ENCODE measurements at places on chromosomes 7 and 10.

GRCh38 chr7:90210981-90211380 lies 559 bp upstream of the STEAP2 start:
- no peak for DNase-seq

GRCh38 chr10:117734731-117735405 lies 192.3 kb downstream of the EMX2 start:
- no peak for DNase-seq

DNA sequence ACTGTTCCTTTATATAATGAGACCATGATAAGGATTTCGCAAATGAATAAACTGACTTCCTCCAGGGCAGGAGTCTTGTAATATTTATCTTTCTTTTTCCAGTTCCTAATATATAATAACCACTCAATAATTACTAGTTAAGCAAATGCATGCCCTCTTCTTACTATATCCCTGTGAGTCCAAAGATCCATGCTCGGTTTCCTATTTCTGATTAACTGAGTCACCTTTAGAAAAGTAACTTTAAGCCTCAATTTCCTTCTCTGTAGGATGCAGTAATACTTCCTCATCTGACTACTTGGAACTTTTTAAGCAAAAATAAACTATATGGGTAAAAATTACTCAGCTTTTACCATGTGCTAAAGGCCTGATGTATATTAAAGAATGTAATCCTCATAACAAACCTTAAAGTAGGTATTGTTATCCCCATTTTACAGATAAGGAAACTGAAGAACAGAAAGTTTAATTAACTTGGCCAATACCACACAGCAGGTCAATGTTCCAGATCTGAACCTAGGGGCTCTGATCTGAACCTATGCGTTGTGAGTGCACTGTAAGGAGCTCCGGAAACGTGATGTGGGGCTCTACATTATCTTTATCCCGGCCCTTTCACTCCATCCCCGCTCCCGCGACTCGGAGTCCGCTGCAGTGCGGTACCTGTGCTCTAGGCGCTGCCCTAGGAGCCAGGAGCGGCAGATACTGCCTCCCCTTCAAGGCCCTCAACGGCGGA lies 458 bp downstream of the COX15 start:
- DNase-seq, result no peak

- no peak for DNase-seq
These were observed 51.9 kb upstream of the TM9SF3 start for GRCh38 chr10:96638696-96639095.

GRCh38 chr7:32043688-32044087 lies 26.5 kb downstream of the PDE1C start:
- no peak for DNase-seq

DNA sequence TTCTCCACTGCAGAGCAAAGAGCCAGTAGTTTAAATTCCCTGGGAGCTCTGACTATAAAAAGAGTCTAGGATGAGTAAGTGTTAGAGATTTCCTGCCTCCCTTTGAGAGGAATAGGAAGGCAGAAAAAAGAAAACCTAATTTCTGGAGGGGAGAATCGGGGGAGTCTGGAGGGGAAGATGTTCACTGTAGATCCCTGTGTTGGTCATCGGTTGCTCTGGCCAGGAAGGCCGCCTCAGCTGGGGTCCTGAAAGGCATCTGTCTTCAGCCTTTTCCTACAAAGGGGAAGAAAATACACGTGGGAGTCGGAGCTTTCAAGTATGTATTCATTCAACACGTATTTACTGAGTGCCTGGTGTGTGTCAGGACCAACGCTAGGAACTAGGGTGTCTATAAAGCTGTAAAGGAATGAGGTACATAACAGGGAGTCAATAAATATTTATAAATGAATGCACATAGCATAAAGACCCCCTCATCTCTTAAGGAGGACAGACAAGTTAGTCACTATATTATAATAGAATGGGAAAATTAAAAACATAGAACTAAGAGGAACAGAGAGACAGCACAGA lies 101.1 kb downstream of the ICA1 start:
- DNase-seq, result no peak

GRCh38 chr7:156073366-156074052 lies 261.2 kb upstream of the SHH start:
- no peak for DNase-seq

DNA sequence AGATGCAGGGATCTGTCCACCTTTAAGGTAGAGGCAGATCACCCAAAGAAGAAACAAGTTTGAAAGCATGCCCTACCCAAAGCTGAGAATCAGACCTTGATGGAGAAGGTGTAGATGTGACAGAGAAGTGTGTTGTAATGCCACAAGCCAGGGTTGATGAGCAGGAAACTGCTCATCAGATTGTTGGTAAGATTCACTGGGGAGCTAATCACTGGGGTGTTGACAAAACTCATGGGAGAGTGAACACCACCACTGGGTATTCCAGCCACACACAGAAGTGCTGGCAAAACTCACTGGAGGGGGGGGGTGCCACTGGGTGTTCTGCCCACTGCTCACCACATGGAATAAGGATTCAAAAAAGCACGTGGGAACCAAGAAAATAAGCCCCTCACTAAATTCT lies 95.2 kb downstream of the IQUB start:
- no peak for DNase-seq

DNA sequence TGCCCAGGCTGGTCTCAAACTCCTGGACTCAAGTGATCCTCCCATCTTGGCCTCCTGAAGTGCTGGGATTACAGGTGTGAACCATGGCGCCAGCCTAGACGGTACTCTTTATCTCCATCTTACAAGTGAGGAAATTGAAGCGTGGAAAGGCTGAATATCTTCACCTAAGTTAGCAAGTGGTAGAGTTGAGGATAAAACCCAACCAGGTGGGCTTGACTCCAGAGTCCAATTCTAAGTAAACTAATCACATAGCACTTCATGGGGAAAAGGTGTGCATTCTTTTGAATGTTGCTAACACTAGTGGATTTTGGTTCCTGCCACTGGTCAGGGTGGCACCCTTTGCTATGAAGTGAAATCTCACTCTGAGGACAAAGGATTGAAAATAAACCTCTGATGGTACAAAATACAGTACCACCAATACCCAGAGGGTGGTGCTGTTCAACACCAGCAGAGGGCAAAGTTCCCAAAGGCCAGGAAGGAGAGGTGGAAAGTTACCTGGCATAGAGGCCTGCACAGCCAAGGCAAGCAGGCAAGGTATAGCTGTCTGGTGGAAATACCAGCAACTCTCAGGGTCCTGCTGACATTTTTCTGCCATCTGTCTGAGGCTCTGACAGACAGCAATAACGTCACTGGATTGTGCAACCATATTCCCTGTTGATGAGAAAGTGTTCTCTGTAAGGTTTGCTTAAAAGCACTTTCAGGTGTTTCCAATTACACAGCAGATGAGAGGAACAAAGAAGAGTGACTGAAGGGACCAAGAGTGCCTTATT lies 17.6 kb downstream of the ZDHHC16 start:
- DNase-seq, result no peak

DNA sequence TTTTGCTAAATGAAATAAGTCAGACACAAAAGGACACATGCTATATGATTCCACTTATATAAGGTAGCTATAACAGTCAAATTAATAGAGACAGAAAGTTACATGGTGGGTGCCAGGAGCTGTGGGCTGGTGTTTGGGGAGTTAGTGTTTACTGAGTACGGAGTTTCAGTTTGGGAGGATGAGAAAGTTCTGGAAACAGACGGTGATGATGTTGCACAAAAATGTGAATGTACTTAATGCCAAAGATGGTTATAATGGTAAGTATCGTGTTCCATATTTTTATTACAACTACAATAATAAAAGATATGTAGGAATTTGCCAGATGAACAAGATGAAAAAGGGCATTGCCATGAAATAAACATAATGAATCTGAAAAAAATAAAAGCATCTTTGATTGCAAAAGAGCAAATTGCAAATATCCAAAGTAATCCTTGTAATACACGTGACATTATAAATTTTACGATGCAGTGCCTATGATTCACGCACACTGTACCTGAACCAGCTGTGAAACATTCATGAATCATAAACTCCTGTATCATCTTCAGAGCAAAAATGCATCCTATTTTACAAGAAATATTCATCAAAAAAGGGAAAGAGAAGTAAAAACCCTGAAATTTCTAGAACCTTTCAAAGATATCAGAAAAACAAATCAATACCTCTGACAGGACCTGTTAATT lies 676.7 kb downstream of the PCDH15 start:
- no peak for DNase-seq

DNA sequence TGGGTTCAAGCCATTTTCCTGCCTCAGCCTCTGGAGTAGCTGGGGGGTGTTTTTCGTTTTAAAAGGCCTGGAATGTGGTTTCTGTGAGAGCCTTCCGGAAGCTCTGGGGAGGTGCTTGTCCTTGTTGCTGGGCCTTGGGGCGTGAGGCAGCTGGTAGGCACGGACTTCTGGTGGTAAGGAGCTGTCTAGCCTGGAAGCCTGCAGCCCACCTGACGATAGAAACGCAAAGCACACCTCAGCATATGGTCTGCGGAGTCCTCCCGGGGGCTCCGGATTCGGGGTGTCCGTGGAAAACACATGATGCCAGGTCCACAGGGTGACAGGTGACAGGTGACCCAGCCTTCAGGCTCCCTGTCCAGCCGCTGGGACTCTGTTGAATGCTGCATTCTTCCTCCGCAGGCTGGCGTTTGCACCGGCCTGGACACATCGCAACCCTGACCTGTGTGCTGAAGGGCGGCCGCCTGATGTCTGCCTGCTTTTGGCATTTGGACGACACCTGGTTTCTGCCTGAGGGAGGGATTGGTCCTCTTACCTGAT lies 37.3 kb downstream of the INPP5A start:
- no peak for DNase-seq

- DNase-seq, result no peak
These were observed 604.9 kb downstream of the LRMDA start for GRCh38 chr10:76036111-76036940.

DNA sequence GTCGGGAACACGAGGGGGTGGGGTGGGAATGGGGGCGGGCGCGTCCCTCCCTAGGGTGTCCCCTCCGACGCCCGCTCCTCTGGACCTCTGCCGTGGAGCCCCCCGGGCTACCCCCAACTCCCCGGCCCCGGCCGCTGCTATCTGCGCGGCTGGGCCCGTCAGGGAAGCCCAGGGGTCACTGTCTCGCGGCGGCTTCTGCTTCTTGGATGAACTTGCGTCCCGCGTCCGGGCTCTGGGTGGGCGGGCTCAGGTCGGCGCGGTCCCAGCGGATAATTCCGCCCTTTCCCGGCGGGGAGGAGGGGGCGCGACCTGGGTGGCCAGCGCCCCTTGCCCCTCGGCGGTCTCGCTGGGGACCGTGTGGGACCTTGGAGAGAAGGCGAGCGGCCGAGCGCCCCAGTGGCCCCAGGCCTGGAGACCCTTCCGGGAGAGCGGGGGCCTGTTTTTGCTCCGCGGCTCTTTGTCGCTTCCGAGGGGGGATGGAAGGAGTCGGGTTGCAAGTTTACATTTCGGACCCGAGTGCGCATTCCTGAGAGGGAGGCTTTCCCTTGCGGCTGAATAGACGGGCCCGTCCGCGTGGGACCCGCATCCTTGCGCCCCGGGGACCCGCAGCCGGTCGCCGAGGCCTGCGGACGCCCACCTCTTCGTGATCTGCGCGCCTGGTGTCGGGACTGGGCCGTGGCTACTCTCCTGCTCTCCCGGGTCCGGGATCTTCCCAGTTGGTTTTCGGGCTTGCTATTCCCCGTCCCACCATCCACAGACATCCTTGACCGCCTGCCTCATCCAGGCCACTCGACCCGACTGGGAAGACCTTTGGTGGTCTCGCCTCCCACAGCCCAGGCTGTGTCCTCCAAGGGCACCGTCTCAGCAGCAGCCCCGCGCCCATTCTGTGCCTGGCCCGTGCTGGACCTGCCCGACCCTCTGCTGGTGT lies 812 bp downstream of the DOCK1 start:
- DNase-seq, result no peak

DNA sequence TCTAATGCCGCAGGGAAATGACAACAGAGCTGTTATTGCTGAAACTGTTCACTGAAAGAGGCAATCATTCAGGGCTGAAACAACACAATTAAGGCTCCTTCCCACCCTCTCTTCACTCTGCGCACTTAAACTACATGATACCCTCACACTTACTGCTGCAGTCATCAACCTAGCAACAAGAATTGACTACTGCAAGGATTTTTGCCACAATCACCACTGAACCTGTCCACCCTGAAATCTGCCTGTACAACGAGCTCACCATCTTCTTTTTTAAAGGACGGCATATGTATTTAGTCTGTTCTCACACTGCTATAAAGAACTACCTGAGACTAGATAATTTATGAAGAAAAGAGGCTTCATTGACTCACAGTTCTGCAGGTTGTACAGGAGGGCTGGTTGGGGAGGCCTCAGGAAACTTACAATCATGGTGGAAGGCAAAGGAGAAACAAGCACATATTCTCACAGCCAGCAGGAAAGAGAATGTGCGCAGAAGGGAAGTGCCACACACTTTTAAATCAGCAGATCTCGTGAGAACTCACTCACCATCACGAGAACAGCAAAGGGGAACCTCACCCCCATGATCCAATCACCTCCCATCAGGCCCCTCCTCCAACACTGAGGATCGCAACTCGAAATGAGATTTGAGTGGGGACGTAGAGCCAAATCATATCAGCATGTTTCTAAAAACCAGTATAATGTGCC lies 131.7 kb downstream of the SORCS1 start:
- no peak for DNase-seq

DNA sequence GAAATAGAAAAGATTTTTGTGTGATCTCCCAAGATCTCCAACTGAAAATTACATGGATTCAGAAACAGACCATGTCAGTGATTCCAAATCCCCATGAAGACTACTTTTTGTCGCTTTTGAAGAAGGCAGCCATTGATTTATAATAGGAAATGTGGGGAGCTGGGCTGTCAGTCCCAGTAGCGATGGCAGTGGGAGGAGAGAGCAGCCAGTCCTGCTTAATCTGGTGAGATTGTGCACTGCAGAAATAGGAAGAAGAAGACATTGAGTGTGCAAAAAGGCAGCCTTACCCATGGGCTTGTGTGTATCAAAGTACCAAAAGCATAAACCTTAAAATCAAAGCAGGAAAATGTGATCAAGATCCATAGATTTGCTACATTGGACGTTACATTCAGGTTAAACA lies 4.8 kb downstream of the ADRB1 start:
- DNase-seq, result no peak

DNA sequence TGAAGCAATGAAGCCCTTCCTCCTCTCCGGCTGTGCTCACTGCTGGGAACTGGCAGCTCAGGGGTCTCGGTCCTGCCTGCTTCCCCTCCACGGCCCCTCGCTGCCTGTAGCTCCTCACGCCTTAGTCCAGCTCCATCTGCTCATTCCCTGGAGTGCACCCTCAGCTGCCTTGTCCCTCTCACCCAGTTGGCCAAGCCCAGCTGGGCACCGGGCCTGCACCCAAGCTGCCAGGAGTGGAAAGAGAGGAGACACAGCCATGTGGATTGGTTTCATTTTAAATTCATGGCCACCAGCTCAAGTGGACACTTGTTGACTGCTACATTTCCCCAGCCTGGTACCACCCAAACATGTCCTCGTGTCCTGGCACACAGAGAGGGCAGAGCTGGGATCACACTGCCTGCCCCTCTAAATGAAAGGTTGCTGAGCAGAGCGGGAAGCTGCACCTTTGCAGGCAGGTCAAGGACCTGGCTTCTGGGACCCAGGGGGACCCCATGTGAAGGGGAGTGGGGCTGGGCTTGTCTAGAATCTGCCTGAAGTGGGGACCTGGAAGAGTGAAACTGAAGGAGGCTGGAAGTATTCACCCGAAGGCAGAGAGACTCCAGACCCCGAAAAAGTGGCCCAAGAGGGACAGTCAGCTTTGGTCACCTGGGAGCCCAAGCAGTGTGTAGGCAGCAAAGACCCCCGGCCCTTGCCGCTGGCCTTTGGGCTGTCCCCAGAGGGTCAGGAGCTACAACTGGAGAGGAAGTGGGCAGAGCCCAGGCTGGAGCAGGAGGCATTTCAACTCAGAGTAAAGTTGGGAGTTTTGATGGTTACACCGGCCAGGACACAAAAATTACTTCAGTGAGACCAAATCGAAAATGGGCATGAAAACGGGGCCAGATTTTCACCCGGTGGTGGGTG lies 15.0 kb upstream of the BNIP3 start:
- no peak for DNase-seq

All from stimulated activated CD4-positive, alpha-beta T cell treated with anti-CD3 and anti-CD28 coated beads, Interleukin-15, amount 100 ng/mL, for 1 hour (primary cell).